ENCODE measurements at places on chromosomes 4 and X.

- DNase-seq: no peak
These were observed 160.1 kb upstream of the GYPA start for GRCh38 chr4:144300616-144301015.

- no peak for DNase-seq
These were observed 10.0 kb downstream of the ELMOD2 start for GRCh38 chr4:140533951-140534480.

GRCh38 chrX:122244080-122244479 is 940.0 kb upstream of the GRIA3 start:
- no peak for DNase-seq

DNA sequence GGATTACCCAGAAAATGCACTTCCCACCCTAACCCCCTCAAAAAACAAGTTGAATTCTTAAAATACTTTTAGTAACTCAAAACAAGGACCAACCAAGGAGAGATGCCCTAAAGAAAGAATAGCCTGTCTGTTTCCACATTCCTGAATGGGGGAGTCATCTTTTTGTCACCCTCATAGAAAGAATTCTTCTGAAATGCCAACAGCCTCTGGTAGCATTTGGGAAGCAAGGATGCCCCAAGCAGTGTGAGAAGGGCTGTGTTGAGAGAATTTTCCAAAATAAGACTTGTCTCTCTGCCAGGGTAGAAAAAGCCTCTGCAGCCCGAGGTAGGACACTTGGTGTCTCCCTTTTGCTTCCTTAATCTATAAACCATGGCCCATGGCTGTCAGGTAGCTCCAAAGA is 173.1 kb upstream of the VCX3A start:
- DNase-seq: no peak

- no peak for DNase-seq
These were observed 66.4 kb upstream of the OR13H1 start for GRCh38 chrX:131477498-131477897.

DNA sequence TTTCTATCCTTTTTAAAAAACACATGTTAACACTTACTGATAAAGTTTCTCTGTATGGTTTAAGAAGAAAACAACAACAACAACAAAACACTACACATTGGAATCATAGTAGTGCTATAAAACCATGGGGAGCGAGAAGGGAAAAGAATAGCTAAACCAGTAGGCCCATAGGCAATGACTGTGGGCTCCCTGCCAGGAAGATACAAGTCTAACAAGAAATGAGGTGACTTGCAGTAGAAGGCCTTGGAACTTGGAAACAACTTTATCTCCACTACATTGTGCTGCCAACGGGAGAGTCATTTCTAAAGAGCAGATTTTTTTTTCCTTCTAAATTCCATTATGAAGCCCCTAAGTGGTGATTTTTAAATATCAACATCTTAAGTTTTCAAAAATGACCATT is 78.0 kb downstream of the GPC4 start:
- DNase-seq: no peak

- DNase-seq: no peak
These were observed 35.4 kb downstream of the WDR1 start for GRCh38 chr4:10081218-10081606.

- DNase-seq: no peak
These were observed 745.6 kb upstream of the FAM241A start for GRCh38 chr4:111399623-111400022.

GRCh38 chr4:74480267-74480666 is 35.3 kb downstream of the AREG start:
- DNase-seq: no peak

DNA sequence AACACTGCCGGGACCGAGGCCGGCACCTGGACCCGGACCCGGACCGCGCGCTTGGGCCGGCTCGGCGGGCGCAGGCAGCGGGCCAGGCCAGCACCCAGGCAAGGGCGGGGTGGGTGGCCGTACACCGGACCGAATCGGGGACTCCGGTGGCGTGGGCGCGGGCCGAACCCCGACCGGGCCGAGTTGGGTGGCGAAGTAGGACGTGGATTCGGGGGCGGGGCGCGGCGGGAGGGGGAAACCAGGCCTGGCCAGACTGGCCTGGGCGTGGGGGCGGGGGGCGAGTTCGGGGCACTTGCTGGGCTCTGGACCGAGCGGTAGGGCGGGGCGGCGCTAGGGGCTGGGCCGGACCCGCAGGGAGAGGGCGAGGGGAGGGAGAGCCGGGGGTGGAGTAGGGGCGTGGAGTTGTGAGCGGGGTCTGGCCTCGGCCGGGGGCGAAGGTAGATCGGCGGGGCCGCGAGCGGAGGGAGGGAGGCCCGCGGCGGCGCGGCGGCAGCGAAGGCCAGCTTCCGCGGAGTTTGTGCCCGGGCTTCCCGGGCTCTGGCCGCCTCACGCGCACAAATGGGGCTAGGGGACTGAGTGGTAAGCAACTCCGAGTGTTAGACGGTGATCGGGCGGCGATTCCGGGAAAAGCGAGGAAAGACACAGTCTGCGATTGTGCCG is 1.8 kb upstream of the BCORL1 start:
- DNase-seq: no peak

GRCh38 chrX:11888421-11888820 is 130.4 kb downstream of the MSL3 start:
- no peak for DNase-seq

- DNase-seq: no peak
These were observed 214.9 kb upstream of the ARHGAP24 start for GRCh38 chr4:85260064-85260463.

- DNase-seq: no peak
These were observed 5.1 kb upstream of the FAM184B start for GRCh38 chr4:17786567-17786966.

- DNase-seq: no peak
These were observed 85.5 kb downstream of the CAMK2D start for GRCh38 chr4:113675731-113676697.

GRCh38 chrX:39836802-39837420 is 260.8 kb downstream of the BCOR start:
- no peak for DNase-seq

DNA sequence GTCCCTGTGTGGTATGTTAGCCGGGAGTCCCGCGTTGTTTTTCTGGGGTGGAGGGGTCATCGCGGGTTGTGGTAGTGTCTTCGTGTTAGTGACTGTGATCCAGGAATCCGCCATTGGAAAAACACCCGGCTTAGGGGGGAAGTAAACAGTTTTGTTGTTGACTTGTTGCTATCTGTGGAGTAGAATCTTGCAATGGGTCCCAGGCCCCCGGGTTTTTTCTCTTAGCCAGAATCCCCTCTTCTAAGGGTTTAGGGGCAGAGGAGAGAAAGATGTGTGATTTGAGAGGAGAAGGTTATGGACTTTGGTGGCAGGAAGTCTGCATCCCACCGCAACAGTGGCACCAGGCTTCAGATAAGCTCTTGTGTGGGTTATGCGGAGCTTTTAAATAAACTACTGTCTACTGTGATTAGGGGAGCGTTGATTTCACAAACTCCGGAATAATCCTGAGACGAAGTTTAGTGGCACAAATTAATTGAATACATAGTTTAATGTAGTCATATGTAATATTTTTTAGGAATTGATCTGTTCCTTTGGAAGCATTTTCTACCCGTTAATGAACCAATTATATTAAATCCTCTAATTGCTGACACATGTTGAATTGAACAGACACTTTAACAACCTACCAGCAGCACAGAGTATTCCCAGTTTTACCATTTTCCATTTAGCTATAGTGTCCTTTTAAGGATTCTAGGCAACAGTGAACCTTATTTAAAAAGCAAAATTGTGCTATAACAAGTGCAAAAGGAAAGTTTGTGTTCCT is 1.4 kb downstream of the DDX3X start:
- no peak for DNase-seq

DNA sequence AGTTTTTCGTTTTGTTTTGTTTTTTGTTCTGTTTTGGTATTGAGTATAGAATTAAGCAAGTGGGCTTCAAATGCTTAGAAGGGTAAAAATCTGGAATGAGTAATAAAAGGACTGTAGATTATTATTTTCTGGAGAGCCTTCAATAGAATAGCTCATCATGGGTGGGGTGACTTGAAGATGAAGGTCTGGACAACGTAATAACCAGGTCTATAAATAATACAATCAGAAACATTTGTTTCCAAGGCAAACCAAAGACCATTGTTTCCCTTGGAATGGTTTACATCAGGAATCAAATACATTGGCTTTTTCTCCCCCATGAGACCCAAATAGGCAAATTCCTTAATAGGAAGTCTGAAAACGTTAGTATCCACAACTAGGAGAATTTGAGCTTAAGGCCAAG is 721.6 kb downstream of the RPA4 start:
- DNase-seq: no peak

- DNase-seq: no peak
These were observed 8.4 kb upstream of the TBL1X start for GRCh38 chrX:9456250-9457074.

DNA sequence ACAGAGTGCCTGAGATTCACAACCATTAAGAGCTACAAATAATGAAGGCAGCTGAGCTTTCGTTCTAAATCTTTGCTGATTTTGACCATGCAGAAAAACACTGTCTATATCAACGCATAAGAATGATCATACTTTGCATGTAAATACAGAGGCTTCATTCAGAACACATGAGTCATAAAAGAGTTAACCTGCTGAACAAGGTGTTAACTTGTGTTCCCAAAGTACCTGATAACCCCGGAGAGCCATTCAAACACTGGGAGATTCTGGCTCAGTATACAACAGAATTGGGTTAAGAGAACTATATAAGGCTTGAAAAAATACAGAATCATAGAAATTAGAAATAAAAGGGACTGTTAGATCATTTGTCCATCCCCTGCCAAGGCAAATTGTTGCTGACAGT is 964.3 kb upstream of the TENM3 start:
- DNase-seq: no peak

DNA sequence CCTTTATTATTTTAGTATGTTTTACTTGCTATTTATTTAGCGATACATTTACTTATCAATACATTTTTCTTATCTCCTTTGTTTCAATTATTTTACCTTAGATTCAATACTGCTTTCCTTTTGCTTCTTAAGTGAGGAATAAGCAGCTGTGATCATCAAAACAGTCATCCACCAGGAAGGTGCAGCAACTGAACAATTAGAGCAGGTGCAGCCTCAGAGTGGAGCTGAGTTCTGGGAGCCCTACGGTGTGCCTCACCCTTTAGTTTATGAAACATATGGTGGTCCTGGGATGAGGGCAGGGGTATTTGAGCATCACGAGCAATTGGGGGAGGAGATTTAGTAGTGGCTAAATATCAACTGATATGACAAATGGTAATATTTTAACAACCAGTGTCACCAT is 111.0 kb downstream of the FRYL start:
- no peak for DNase-seq

- no peak for DNase-seq
These were observed 264.9 kb upstream of the ZC4H2 start for GRCh38 chrX:65241059-65241721.

GRCh38 chr4:74159143-74159709 is 1.3 kb downstream of the MTHFD2L start:
- DNase-seq: no peak

- DNase-seq: no peak
These were observed 141.5 kb downstream of the TENM3 start for GRCh38 chr4:182384631-182385091.

GRCh38 chr4:168739886-168740285 is 243.0 kb downstream of the PALLD start:
- DNase-seq: no peak

DNA sequence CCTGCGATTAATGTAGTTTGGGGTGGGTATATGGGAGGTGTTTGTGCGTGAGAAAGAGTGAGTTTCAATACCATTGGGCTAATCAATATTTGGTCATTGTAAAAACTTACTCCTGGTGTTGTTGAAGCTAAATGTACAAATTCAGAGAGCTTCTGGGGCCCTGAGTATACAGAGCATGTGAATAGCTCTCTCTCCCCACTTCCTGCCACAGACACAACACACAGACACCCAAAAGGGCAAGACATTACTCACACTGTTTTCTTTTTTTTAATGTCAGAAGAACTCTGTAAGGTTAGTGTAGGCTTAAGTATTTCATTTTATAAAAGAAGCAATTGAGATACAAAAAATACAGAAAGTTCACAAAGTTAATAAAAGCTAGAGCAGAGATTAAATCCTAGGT is 151.3 kb upstream of the KCNIP4 start:
- DNase-seq: no peak

- no peak for DNase-seq
These were observed 48.7 kb upstream of the PHOX2B start for GRCh38 chr4:41797260-41797659.

GRCh38 chrX:7117587-7117986 is 29.9 kb upstream of the STS start:
- DNase-seq: no peak

DNA sequence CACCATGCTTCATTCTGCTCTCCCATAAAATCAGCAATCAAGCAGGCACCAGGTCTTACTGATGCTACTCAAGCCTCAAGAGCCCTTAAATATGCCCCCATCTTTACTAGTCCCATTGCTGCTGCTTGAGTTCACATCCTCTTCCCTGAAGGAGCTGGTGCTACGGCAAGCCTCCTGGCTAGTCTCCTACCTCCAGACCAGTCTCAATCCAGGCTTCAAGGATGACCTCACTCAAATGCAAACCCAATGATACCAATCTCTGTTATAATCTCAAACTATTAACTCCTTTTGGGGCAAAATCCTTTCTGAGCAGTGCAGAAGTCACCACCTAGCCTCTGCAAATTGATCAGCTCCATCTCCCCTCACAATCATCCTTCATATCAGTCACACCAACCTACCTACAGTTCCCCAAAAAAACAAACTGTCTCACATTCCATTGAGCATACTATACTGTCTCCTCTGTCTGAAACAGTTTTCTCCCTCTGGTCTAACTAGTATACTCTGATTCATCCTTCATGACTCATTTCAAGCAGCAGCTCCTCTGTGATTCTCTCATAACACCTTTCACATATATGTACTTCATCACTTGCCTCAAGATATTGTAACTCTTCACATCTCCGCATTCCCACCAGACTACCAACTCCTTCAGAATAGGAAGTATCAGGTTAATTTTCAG is 30.0 kb downstream of the PAPSS1 start:
- no peak for DNase-seq

GRCh38 chr4:86160426-86160825 is 199.4 kb downstream of the MAPK10 start:
- DNase-seq: no peak

- no peak for DNase-seq
These were observed 16.0 kb downstream of the PRDM8 start for GRCh38 chr4:80213117-80213815.

DNA sequence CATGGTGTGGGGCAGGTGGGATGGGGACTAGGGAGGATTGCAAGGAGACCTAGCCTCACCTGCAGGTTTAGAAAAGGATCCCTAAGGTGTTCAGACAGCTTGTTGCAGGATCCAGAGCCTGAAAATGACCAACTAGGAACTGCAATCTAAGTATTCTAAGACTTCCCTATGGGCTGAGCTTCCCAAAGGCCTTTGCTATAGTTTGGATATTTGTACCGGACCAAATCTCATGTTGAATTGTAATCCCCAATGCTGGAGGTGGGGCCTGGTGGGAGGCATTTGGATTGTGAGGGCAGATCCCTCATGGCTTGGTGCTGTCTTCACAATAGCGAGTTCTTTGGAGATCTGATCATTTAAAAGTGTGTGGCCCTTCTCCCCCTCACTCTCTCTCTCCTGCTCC is 52.1 kb downstream of the GPC3 start:
- DNase-seq: no peak

All from NCI-H2107 (cell line).